Central memory CD4-positive, alpha-beta T cell (primary cell): ENCODE measurements at places on chromosomes 1 and 21.

DNA sequence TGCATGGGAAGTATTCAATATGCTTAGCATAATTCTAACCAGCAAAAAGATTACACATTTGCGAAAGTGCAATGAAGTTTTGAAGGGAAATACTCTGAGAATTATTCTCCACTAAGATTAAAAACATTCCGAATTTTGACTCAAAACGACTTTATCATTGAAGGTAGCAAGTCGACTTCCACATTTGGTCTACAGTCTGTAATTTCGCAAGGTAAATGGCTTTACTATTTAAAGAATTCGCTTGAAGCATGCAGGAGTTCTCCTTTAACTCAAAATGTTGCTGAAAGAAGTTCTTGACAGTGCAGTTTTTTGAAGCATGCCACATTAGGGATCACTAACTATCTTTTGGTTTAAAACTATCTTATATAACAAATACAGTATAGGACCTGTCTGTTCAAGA lies 161.0 kb upstream of the HP1BP3 start:
- no peak for DNase-seq

DNA sequence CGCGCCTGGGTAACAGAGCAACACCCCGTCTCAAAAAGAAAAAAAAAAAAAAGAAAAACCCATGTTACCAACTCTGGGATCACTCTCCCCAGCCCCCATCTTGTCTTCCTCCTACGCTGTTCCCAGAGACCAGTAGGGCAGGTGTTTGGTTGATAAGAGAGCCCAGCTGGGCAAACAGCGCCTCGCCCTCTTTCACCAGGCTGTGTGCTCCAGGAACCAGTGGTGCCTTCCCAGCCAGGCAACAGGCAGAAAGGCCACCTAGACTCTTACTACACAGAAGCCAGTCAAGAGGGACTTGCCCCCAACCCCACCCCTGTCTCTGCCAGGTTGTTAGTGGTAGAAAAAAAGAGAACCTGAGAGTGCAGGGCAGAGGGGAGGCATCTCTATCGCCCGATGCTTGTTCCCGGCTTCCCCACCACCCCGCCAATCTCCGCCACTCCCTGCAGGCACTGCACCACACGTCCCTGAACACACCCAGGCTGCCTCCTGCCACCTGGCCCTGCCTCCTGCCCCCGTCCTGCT lies 14.0 kb upstream of the CTRC start:
- DNase-seq = no peak

GRCh38 chr1:4571263-4571662 lies 83.1 kb upstream of the AJAP1 start:
- DNase-seq = no peak

- DNase-seq = no peak
Measured at GRCh38 chr1:65289449-65289848, 19.9 kb upstream of the DNAJC6 start.

DNA sequence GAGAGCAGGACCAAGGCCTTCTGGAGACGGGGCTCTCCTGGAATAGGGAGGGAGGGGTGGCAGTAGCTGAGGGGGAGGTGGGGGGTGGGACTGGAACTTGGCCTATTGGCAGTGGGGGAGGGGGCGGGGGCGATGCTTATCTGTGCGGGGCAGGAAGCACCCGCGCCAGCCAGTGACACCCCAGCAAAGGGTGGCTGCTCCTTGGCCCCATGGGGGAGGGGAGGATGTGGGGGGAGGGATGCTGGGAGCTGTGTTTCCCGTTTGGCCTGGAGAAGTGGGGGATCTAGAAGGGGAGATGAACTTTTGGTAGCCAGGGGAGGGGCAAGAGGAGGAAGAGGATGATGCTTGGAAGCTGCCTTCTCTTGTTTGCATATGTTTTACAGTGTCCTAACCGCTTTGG lies 11.0 kb downstream of the ZBTB7B start:
- DNase-seq = peak; percentile 46
